ENCODE measurements at places on chromosomes 5 and 9.

- no peak for DNase-seq
Observed at GRCh38 chr9:78811622-78812276, 514.8 kb downstream of the PSAT1 start.

GRCh38 chr9:95459178-95459577, 57.6 kb downstream of the PTCH1 start:
- no peak for DNase-seq

- DNase-seq = no peak
Observed at GRCh38 chr5:124342986-124343385, 403.5 kb downstream of the ZNF608 start.

DNA sequence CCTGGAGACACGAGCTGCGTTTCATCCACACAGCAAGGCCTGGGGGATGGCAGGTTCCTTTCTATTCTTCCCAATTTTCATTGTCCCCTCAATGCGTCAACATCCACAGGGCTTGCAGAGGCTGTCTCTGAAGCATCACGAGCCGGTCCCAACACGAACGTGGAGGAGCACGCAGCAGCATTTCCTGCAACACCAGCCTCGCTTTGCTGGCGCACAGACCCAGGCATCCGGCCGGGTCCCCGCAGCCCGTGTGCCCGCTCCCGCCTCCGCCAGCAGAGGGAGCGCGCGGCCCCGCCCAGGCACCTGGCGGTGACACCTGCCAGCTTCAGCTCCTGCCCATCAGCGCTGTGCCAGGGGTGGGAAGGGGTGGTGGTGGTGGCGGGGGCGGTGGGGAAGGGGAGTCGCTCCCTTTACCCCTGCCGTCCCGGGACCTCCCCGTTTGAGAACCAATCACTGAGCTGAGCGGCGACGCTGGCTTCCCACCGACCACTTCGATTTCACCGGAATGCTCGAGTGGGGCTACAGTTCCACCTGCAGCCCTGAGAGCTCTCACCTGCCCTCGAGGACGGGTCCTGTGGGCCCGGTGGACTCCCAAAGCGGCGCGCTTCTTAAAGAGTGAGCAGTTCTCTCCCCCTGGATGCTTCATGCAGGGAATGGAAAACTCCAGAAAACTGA, 464.5 kb downstream of the ICE1 start:
- DNase-seq = peak; percentile 3

GRCh38 chr5:157924490-157924889, 65.5 kb upstream of the CLINT1 start:
- DNase-seq = no peak

DNA sequence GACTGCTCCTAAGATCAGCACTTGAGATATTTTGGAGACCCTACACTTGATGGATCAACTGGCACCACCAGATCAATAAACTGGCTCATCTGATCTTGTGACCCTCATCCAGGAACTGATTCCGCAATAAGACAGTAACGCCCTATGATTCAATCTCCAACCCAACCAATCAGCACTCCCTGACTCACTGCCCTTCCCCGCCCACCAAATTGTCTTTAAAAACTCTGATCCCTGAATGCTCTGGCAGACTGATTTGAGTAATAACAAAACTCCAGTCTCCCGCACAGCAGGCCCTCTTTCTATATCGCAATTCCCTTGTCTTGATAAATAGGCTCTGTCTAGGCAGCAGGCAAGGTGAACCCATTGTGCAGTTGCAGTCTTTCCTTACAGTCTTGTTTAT, 677.0 kb downstream of the LRRC70 start:
- DNase-seq = no peak

- peak; percentile 56 for DNase-seq
Observed at GRCh38 chr5:127785098-127785927, 82.1 kb downstream of the CCDC192 start.

GRCh38 chr9:114869845-114870244, 60.5 kb downstream of the TNFSF8 start:
- DNase-seq = peak; percentile 33

- DNase-seq = no peak
Observed at GRCh38 chr9:107131108-107131799, 151.8 kb upstream of the RAD23B start.

DNA sequence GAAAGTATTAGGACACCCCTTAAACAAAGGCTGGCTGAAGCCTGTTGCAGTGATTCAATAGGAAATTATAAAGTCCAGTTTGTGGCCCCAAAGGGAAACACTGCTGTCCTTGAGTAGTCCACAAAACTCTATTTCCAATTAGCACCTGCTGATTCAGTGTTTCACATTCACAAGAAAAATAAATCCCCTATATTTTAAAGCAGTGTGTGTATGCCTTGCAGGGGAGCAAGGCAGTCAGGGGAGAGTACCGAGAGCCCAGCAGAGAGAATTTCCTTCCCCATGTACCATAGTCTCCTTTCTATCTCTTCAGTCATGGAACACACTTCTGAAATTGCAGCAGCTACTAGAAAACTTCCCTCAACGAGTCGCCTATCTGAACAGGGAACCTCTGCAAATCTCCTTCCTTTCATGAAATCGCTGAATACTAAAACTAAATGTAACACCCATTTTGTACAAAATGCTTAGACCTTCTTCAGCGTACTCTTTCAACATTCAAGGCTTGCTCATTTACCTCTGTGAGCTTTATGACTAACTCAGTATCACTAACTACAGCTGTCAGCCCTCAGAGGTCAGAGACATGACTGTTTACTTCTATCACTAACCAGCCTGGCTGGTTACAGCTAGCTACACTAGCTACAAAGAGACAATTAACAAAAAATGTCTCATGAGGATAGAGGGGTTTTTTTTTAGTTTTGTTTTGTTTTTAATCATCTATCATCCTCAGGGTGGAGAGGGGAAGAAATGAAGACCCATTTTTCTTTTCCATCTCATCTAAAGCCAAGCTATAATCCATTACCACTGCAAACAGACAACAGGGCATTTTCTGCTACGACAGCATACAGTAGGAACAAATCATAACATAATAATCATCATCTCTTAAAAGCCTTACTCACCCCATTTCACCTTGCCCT, 188.7 kb downstream of the EBF1 start:
- DNase-seq = no peak

Measured in CD4-positive, alpha-beta T cell treated with Interleukin-2 at 100 ng/mL for 4 hours (primary cell).